ENCODE measurements at places on chromosomes 13 and 19.

- no peak for DNase-seq
Measured at GRCh38 chr13:37406031-37406430, 192.5 kb downstream of the POSTN start.

DNA sequence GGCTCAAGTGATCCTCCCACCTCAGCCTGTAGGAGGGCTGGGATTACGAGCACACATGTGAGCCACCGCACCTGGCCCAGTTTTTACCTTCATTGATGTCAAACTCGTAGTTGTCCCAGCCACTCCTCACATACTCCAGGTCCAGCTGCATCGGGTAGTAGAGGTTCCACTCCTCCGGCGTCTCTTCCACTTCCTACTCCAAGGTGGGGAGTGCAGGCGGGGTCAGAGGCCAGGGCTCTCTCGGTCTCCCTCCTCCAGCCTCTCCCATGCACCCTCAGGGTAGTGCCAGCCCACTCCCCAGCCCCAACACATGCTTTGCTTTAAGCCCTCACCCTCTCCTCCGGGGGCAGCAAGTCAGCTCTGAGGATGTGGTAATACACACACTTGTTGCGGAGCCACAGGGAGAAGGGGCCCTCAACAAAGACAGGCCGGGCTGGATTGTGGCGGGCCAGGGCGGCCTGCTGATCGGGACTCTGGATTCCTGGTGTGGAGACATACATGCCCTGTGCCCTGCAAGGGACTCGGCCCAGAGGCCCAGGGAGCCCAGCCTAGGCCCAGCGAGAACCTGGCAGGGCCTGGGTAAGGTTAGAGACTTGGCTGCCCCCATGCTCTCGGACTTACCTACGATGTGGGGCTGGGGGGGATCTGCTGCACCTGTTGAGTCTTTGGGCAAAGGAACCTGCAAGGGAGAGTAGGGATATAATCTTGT is 1.9 kb upstream of the ZNF653 start:
- no peak for DNase-seq

DNA sequence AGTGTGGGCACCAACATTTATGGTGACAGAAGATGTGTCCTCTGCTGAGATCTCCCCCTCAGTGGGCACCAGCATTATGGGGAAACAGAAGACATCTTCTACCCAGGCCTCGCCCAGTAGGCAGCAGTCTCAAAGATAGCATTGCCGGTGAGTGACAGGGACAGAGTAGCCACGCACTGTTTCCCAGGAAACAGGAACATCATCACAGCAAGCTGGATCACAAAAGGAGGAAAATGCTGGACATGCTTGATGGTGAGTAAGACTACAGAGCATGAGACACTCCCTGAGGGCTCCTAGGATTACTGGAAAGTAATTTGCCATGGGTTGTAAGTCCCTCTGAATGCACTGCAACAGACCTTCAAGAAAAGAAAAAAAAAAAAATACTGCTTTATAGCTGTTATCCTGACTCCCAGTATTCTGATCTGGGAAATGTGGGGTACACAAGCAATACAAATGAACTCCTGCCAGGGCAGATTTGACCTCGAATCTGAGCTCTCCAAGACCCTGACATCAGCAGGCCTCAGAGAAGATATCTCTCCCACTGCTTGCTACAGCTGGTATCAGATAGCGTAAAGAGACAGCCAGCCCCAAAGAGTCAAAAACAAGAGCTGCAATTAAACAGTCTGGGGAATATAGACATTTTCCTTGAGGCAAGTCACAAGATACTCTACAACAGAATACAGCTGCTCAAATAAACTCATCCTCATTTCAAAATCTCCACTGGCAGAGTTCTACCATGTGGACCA is 180.4 kb downstream of the RBM26 start:
- no peak for DNase-seq

DNA sequence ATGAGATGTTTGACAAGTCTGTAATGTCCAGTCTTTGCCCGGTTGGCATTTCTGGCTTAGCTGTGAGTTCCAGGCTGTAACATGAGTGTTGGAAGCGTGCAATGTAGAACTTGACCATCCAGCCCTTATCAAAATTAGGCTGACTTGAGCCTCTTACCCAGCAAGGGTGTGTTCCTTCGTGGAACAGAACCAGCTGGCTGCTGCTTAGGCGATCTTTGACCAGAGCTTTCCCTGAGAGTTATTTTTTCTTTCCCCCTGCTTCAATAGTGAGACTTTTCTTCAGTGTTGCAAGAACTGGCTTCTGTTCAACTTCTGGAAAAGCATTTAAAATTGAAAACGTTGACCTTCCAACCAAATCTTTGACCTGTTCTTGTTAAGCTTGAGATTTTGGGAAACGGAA is 6.5 kb downstream of the TNFSF13B start:
- DNase-seq: no peak

- no peak for DNase-seq
Measured at GRCh38 chr13:50882816-50883435, 26.7 kb upstream of the RNASEH2B start.

GRCh38 chr13:74866101-74866500 is 615.9 kb downstream of the TBC1D4 start:
- no peak for DNase-seq

- DNase-seq: peak; percentile 1
Measured at GRCh38 chr13:69856331-69856730, 251.3 kb upstream of the ATXN8OS start.

DNA sequence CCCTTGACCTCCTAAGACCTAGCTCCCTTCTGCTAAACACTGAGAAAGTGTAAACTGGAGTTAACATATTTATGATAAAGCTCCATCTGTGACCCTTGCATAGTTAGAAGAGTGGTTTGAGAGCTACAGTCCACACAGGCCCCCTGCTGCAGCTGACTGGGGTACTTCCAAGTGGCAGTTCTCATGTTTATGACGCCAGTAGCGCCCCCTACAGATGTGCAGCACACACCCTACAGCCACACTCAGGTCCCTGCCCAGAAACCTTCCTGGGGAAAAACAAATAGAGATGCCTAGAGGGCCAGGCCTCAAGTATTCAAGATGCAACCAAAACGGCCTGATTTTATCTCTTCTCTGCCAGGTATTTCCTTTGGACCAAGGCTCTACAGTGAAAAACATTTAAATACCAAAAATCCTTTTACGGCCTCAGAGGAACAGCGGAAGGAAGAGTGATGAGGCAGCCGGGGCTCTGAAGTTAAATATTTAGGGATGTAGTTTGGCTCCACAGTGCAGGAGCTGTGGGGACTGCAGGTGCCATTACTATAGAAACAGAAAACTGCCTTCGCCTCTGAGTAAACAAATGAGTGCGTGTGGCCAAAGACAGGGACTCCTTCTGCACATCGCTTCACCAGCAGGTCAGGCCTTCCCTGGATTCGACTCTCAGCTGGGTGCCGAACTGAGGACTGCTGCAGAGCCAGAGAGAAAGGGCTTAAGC is 553.1 kb downstream of the EFNB2 start:
- DNase-seq: no peak

GRCh38 chr19:58300620-58301019 is 4.6 kb upstream of the ERVK3-1 start:
- no peak for DNase-seq

DNA sequence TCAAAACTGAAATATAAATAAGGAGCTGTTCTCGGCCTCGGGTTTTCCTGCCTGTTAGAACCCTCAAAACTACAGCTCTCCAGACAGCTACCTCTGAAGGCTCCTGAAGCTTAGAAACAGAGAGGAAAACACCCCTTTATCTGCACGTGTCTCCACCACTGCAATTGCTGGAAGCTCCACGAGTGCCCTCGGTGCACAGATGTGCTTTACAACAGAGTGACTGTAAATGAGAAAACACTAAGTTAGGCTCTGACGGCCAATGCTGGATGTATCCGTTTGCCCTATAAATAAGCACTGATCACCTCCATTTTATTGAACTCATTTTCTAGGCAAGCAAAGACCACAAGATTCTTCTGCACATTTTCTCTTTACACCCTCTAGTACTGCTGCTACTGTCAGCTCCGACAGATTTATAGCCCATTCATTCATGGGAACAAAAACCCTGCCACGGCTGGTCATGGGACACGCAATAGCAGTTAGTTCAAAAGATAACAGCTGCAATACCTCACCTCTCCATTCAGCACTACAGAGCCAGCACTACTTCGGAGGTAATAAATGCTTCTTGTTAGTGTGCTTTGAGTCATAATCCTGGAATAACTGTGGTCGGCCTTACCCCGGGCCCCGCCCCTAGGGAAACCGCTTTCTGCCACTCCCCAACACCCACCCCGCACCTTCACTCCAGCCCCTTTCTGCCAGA is 241.1 kb upstream of the ZNF507 start:
- DNase-seq: peak; percentile 52

- DNase-seq: no peak
Measured at GRCh38 chr13:84784443-84785153, 902.3 kb upstream of the SLITRK1 start.

- no peak for DNase-seq
Measured at GRCh38 chr13:82294226-82294625, 1588.0 kb downstream of the SLITRK1 start.

DNA sequence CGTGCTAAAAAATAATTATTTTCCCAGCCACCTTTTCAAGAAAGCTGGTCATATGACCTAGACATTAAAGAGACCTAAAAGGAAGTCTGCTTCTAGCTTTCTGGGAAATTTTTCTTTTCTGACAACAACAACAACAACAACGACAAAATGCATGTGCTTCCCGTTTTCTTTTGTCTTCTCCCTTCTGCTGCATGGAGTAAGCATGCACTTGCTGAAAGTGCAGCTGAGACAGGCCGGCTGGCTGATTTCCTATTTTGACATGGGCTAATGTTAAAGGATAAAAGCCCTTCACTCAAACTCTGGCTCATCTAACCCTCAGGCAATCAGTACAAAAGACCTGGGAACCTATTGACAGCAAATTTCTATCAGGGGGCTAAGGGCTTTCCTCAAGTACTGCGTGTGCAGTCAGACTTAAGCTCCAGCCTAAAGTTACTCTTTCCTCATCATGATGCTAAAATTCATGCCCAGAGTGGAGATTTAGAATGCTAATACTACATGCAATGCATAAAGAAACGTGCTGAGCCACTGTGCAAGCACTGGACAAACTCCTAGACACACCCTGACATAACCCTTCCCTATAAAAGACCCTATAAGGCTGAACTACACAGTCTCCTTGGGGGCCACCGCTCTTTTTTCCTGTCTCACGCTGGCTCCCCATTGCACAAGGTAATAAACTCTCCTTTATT is 811.1 kb downstream of the UQCRFS1 start:
- no peak for DNase-seq

- DNase-seq: no peak
Measured at GRCh38 chr13:59982631-59983382, 180.9 kb downstream of the DIAPH3 start.

GRCh38 chr19:41309180-41310032 is 566 bp upstream of the CCDC97 start:
- peak; percentile 27 for DNase-seq

DNA sequence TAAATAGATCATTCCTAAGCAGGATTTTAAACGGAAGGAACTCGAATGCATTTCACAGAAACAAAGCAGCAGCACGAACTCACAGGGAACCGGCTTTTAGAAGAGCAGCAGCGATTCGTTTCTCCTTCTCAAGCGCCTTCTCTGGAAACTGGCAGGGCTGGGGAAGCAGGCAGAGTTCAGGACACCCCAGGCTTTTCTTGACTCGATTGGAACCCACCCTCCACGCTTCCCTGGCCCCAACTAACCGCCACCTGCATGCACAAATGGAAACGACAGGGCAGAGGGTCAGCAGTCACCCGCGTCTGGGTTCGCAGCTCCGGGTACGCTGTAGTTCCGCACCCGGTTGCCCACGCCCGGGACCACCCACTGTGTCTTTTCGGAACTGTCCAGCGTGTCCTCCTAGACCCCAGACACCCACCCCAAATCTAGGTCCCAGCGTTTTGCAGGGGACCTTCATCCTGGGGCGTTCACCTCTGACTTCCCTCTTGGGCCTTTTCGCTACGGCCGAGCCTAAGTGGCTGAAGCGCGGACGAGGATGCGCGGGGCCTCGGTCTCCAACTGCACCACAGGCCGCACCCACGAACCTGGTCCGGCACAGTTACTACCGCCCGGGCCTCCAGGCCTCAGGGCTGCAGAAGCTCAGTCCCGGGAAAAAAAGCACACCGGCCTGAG is 500 bp downstream of the ZFP30 start:
- DNase-seq: peak; percentile 92

DNA sequence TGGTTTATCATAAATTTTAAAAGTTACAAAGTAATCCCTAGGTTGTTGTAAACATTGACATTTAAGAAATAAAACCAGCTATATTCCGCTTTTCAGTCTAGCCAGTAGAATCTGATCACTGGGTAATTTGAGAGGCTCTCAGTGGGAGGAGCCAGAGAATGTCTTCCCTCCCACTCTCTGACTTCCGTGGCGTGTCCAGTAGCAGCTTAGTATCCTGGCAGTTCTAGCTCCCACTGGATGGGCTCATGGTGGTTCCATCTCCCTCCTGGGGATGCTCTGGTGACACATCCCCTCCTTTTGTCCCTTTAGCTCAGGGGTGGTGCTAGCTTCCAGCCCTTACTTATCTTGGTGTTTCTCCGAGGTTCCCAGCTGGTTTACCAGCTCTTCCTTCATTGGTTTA is 34.5 kb downstream of the MTUS2 start:
- DNase-seq: no peak

DNA sequence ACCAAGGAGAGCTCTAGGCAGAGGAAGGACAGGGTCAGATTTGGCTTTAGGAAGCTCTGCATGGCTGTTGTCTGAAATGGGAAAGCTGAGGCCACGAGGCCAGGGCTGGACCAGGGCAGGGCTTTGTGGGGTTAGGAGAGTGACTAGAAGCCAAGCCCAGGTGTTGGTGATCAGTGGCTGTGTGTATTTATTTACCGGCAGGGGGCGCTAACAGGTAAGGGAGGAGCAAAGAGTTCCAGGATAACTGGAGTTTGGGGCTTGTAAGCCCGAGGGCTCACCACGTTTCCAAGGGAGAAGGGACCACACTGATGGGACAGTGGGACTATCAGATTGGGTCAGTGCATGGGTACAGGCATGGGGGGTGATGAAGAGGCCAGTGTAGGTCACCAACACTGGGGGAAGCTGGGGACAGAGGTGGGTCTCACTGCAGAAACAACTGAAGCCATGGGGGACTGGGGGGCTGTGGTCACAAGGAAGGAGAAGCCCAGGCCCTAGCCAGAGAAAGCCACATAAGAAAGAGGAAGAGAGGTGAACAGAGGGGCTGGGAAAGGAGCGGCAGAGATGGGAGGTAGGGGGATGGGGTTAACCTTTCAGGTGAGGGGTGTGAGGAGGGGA is 3.9 kb downstream of the TMEM147 start:
- peak; percentile 48 for DNase-seq
